ENCODE measurements at places on chromosomes 7 and 10.

DNA sequence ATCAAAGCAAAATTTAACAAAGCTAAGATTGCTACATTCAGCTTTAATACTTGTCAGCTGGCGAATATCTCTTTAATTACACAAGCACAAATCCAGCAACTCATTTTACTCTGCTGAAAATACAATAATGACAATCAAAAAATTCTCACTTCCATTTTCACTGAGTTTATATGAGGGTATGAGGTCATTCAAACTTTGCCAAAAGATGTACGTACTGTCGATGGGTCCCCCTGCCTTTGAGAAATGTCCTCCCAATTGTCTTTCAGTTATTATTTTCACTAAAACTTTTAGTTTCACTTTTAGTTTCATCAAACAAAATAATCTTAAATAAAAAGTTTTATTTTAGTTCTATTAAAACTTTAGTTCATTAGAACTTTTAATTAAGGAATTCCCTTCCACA, 159.5 kb upstream of the WDR11 start:
- DNase-seq = no peak

- no peak for DNase-seq
Measured at GRCh38 chr7:122166740-122167139, 22.7 kb upstream of the AASS start.

DNA sequence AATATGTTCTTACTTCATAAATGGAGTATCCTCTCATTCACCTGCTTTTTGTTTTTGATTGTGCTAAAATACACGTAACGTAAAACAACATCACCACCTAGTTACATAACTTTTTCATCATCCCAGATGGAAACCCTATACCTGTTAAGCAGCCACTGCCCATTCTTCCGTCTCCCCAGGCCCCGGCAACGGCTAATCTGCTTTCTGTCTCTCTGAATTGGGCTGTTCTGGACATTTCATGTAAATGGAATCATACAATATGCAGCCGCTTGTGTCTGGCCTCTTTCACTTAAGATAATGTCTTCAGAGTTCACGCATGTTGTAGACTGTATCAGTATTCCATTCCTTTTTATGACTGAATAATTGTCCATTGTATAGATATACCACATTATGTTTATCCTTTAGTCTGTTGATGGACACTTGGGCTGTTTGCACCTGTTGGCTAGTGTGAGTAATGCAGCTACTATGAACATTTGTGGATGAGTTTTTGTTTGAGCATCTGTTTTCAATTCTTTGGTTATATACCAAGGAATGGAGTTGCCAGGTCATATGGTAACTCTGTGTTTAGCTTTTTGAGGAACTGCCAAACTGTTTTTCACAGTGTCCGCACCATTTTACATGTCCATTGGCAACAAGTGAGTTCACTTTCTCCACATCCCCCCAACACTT, 14.1 kb upstream of the SUN1 start:
- no peak for DNase-seq

DNA sequence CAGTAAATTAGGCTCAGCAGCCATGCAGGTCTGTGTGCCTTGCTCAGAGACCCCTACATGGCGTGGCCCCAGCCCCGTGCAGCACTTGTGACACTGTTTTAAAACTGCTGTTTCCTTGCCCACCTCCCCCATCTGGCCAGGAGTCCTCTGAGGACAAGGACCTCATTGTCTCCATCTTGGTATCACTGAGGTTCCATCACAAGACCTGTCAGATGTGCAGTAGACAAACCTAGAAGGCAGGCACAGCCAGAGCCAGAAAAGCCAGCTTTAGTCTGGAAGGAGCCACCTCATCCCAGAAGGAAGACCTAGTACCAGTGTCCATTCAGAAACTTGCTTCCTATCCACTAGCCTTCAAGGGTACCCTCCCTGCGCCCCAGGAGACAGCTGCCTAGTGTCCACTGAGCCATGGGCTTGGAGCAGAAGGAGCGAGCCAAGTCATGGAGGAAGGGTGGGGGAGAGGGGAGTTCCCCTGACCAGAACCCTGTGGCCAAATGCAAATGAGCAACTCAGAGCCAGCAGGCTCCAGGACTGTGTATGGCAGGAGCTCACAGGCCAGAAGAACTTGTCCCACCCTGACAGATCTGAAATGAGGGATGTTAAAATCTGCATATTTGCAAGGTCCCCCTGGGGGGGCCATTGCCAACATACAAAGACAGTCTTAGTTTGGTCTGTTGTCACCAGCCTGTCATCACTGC, 176.1 kb downstream of the SH3PXD2A start:
- no peak for DNase-seq

DNA sequence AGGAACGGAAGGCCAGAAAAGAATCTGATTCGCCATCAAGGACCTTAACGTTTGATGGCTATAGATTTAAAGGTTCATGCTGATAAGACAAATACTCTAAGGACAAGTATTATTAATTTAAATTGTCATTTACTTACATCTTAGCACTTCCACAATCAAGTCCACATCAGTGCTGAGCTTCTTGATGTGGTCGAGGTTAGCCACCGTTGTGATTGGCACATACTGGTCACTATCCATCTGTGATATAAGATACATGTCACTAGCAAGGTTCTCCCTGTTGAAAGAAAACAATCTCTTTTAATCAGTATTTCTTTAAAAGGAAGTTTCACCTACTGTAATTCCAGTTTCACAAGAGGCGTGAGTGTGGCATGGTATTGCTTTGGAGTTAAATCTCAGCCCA, 88.7 kb downstream of the LARP4B start:
- DNase-seq = no peak
